Anterior cingulate cortex (tissue), 58 donors: ENCODE measurements at places on chromosomes 5 and 9.

GRCh38 chr5:124726631-124727362 lies 19.6 kb downstream of the ZNF608 start:
- DNase-seq = no peak

DNA sequence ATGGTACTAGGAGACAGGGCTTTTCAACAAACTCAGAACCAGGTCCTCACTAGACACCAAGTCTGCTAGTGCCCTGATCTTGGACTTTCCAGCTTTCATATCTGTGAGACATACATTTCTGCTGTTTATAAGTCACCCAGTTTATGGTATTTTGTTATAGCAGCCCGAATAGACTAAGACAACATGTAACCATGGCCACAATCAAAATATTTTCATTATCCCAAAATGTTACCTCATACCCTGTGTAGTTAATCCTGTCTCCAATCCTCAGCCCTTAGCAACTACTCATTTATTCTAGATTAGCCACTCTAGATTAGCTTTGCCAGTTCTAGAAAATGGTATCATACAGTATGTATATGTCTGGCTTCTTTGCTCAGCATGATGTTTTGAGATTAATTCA lies 6.3 kb upstream of the ATG10 start:
- no peak for DNase-seq

- no peak for DNase-seq
Observed at GRCh38 chr9:8268881-8269280, 469.3 kb upstream of the DMAC1 start.

DNA sequence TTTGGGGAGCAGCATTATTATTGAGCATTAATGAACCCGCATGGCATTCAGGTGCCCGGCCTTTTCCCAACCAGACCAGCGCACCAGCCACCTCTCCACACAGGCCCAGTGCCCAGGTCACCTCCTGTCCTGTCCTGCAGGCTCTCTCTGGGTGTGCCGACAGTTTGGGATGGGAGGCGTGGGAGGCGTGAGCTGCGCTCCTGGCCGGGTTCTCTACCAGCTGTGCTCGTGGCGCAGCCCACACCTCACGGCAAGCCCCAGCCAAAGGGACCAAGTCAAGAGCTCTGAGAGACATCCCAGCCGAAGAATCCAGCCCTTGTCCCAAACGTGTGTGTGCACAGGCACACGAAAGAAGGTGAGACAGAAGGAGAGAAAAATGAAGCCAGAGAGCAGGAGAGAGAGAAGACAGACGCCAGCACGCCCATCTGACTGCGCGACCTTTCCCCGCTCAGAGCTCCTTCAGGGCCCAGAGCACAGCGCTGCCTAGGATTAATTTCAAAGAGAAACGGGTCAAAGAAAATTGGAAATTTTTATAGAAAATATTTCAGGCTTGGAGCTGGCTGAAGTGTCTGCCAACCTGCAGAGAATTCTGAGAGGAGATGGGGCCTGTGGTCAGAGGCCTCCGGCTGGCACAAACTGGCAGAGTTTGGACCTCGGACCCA lies 81.7 kb downstream of the ADAMTS2 start:
- no peak for DNase-seq
